ENCODE measurements at places on chromosomes 11 and 22.

- DNase-seq, result no peak
These were observed 1.3 kb upstream of the CLCF1 start for GRCh38 chr11:67374571-67375281.

GRCh38 chr11:78961247-78961646 is 386.6 kb upstream of the NARS2 start:
- peak; percentile 37 for DNase-seq

DNA sequence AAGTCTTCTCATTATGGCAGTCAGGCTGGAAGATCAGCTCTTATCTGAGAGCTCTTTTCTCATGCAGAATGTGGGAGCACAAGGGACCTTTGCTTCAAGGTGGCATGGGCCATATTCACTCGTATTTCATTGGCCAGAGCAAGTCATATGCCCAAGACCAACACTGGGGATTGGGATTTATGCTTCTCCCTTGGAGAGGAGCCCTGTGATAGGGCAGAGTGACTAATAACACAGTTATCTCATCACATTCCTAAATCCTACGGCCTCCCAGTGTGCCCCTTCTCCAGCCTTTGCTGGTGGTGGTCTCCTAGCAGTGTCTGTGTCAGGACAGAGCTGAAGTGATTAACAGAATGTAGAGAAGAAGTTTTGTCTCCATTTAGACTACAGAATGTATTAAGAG is 48.6 kb downstream of the SYT9 start:
- DNase-seq, result no peak

GRCh38 chr11:108758458-108758857 is 93.6 kb downstream of the DDX10 start:
- DNase-seq, result no peak

DNA sequence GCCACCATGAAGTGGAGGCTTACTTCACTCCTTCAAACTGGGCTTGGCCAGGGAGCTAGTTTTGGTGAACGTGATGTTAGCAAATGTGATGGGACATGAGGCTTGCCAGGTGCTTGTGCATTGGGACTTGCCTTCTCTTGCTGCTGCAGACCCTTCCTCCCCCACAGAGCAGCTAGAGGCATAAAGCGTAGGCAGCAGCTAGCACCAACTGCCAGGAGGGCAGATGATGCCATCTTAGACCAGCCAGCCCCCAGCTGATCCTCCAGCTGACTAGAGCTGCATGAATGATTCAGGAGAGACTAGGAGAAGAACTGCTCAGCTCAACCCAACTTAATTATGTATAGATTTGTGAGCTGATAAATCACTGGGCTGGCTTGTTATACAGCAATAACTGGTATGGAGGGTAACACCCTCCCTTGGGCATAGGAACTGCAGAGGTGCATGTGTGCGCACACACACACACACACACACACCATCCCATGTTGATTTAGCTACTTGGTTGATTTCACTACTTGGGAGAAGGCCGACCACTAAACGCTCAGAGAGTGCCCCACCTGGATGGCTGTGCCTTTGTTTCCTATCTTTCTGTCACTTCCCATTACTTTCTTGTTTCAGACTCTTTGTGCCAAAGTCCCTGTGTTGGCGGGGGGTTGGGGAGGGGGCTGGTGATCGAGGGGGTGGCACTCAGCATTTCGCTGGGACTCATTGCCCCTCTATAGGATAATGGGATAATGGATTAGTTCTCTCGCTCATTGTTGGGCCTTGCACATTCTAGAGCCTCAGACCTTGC is 202.8 kb downstream of the ADAMTS15 start:
- no peak for DNase-seq

- DNase-seq, result no peak
These were observed 38.7 kb upstream of the C11orf87 start for GRCh38 chr11:109383306-109383705.

DNA sequence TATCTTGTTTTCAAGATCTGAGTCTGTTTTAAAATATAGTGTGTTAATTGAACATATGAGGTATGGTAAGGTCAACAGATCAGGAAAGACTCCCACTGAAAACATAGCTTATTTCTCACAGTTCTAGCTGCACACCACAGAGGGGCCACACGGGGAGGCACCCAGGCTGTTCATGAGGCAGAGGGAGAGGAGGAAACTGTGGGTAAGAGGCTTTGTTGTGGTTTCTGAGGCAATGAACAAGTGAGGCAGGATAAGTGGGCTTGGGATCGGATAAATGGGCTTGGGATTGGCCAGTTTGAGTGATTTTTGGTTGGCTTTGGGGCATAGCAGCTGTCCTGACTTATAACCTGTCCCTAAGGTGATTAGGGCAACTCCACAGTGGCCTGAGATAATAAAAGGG is 242.1 kb downstream of the LUZP2 start:
- no peak for DNase-seq

DNA sequence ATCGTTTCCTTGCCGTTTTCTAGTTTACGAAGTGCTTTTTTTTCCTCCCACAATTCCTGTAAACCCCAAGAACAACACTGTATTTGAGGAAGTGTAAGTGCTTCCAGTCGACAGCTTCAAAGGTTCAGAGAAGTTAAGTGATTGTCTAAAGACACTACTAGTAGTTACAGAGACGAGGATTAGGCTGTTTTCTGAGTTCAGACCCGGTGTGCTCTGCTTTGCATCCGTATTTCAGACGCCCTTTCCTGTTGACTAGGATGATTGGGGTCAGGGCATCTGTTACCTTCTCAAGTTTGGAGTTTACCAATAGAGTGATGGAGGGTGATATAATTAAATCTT is 430 bp downstream of the CLP1 start:
- DNase-seq, result peak; percentile 18

DNA sequence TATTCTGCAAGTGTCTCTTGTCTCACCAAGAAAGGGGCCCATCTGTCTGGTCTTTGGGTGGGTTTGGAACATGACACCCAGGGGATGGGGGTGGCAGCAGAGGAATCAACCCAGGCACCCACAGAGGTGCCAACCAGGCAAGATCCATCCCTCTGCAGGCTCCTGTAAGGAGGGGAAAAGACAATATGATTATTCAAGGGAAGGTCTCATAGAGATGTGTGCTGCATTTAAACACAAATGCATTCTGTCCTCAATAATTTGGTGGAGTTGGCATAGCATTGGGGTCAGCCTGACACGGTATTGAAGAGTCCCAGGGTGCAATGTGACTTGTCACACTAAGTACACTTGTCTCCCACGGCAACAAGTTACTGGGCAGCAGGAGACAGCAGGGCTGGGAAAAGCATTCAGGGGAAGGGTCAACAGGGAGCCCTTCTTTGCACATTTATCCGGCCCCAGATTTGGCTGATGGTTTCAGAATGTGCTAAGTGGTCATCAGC is 33.1 kb upstream of the SPON1 start:
- peak; percentile 7 for DNase-seq

DNA sequence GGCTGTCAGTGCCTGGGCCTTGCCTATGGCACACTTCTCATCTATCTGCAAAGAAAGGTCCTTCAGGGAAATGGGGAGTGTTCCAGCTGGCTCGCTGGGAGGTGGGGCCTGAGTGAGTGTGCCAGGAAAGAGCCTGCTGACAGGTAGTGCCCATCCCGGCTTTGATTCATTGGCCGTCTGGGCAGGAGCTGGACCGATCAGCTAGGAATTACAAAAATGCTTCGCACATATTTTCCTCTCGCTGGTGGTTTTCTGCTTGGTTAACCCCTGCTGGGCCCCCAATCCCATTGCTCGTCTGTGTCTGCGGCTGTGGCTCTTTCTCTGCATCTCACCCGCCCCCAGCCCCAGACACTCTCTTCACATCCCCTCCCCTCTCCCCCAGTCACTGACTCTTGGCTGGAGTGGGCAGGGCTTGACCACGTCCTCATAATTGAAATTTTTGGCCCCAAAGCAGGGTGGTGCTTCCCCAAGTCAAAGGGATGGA is 10.8 kb downstream of the LIF start:
- peak; percentile 56 for DNase-seq

GRCh38 chr11:5705688-5706087 is 16.1 kb downstream of the TRIM22 start:
- no peak for DNase-seq

- no peak for DNase-seq
These were observed 493.5 kb downstream of the OPCML start for GRCh38 chr11:133038850-133039249.

- no peak for DNase-seq
These were observed 14.2 kb upstream of the MOB2 start for GRCh38 chr11:1500466-1501420.

GRCh38 chr11:31820438-31820818 is 9.3 kb upstream of the PAX6 start:
- no peak for DNase-seq

GRCh38 chr11:8601376-8602133 is 7.5 kb upstream of the STK33 start:
- peak; percentile 39 for DNase-seq

DNA sequence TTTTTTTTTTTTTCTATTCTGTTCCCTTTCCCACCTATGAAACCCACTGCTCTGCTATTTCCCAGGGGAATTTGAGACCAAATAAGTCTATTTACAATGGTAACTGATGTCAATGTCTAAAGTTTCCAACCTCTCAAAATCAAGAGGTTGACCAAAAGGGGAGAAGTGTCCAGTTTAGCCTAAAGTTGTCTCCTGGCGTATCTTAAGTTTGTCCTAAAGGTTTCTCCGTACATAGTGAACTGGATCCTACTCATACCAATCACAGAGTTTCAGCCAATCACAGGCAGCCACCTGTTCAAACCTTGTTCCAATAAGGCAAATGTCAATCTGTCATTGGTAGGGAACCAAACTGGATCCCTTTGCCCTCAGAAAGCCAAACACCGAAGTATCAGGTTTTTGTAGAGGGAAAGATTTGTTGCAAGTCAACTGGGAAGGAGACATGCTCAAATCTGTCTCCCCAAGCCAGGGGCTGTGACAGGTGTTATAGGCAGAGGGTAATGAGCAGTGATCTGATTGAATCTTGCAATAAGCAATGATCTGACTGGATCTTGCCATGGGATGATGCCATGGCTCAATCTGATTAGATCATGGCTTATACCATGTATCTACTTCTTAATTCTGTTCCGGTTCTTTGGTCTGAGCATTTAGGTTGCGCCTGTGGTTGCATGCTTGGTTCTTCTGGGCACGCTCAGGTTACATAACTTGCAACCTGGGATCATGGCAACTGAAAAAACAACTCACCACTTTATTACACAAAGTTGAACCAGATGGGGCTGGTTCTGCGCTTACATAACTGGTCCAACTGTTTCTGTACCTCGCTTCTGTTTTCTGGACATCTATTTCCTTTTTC is 1.1 kb upstream of the VPS37C start:
- peak; percentile 17 for DNase-seq

DNA sequence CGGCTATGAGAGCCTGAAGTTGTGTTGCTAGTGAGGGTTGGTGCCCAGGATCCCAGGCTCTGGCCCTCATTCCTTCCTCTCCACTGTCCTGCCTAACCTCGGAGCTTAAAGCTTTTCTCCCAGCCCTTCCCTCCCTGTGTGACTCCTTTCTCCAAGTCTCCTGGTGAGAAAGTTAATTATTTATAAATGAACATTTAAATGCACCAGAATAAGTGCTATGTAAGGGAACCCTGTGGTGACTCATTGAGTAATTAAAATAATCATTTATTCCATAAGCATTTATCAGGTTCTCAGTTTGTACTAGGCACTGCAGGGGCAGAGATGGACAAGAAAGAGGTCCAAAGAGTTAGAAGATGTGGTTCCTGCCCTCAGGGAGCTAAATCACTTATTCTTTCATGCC is 89.1 kb upstream of the ISX start:
- no peak for DNase-seq

GRCh38 chr11:114131461-114131864 is 72.0 kb downstream of the ZBTB16 start:
- DNase-seq, result peak; percentile 61

GRCh38 chr11:47863189-47863897 is 15.2 kb upstream of the NUP160 start:
- peak; percentile 92 for DNase-seq

DNA sequence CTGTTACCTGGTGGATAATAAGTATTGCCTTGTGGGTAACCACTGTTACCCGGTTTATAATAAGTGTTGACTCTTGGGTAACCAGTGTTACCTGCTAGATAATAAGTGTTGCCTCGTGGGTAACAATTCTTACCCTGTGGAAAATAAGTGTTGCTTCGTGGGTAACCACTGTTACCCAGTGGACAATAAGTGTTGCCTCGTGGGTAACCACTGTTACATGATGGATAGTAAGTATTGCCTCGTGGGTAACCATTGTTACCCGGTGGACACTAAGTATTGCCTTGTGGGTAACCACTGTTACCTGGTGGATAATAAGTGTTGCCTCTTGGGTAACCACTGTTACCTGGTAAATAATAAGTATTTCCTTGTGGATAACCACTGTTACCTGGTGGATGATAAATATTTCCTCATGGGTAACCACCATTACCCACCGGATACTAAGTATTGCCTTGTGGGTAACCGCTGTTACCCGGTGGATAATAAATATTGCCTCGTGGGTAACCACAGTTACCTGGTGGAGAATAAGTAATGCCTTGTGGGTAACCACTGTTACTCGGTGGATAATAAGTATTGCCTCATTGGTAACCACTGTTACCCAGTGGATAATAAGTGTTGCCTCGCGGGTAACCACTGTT is 8.7 kb upstream of the NXPE4 start:
- no peak for DNase-seq

DNA sequence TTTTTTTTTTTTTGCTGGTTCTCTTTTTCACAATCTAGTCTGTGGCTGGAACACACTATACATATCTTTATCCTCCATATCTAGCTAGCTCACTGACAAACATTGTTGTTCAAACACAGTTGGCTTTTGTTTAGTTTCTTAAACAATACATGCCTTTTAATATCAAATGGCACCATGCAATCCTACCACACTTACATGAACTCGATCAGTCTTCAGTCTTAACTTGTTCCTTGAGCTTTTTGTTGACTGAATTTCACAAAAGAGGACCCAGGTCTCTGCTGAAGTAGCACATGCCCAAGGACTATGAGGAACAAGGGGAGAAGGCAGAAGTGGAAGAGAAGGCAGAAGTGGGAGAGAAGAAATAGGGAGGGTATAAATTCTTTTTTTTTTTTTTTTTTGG is 25.5 kb downstream of the TMEM123 start:
- DNase-seq, result no peak

DNA sequence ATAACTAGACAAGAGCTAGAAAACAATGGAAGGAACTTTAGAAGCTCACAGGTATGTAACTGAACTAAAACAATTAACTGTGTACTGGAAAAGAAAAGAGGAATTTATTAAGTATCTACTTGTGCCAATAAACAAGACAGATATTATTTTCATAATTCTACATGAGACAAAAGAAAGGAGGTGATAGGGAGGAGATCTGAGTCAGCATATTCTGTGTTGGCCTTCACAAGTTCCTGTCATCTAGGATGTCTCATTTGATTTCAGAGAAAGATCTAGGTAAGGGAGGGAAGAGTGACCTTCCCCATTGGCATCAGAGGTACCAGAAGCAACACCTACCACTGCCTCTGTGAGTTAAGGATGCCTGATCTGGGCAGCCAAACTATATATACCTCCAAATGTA is 34.8 kb upstream of the TEAD1 start:
- no peak for DNase-seq

- no peak for DNase-seq
These were observed 10.0 kb downstream of the MAPK8IP2 start for GRCh38 chr22:50610581-50610980.

GRCh38 chr22:31451709-31452571 is 37.7 kb downstream of the EIF4ENIF1 start:
- DNase-seq, result peak; percentile 62

All from mesenchymal stem cell (in vitro differentiated cells and primary cell).